ENCODE measurements at places on chromosomes 1 and 21.

DNA sequence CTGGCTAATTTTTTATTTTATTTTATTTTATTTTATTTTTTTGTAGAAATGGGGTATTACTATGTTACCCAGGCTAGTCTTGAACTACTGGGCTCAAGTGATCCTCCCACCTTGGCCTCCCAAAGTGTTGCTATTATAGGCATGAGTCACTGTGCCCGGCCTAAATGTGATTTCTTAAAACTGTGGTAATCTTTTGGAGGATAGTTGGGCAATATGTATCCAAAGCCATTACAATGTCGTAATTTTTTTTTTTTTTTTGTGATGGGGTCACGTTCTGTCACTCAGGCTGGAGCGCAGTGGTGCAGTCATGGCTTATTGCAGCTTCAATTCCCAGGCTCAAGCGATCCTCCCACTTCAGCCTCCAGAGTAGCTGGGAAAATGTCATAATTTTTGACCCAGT, 14.2 kb downstream of the ETV3L start:
- no peak for DNase-seq

DNA sequence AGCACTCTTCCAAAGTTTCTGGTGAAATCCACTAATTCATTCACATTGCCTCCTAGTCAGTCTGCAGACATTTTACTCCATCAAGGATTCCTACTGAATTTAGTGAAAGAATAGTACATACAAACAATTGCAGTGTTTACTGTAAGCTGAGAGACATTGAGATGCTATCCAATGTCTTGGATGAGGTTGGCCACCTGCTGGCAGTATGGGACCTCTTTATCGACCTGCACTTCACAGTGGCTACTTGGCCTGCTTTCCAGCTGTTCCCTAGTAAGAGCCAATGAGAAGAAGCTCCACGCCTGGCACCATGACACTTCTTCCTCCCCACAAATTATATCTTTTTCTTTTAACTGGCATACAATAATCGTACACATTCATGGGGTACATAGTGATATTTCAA, 51.5 kb upstream of the LRIF1 start:
- no peak for DNase-seq

DNA sequence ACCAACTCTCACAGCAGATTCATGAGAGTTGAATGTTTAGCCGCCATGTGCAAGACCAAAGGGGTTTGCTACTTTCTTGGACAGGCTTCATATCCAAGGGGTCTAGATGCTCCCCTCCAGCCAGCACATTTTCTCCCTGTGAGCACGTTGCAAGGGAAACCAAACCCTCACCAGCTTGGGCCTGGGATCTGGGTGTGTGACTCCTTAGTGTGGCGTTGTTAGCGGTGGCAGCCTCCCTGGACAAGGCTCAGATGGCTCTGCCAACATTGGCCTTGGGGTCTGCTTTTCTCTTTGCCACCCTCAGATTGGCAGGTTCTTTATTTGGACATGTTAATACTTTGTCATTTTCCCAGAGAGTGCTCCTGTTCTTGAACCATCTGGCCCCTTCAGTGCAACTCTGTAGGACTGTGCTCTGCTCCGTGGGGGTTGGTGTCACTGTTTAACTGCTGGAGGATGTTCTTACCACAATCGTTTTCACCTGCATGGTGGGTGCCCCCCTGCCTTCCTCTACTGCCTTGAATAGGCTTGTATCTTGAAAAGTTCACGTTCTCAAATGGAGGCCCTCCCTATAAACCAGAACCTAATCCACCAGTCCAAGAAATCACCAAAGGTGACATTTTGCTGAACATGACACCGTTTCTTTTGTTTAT, 13.4 kb downstream of the ABCG1 start:
- DNase-seq = no peak

DNA sequence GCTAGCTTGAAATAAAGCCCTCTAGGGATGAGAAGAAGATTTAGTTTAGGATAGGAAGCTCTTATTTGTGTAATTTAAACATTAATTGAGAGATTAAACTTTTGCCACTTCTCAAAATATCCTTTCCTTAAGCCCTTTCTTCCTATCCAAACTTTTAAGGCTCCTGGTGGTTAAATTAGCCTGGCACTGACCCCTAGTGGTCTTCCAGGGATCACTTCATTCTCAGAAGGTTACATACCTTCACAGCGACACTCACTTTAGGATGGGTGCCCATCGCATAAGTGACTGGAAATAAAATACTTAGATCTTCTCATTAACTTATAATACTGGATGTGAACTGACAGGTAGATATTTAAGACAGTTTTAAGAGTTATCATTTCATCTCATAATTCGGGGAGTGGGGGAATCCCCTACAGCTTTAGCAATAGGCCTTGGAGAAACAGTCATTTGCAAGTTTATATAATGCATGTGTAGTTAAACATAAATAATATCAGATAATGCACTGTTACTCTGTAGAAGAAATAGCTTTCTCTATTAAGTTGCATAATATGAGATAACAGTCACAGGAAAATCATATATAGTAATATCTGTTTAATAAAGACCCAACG, 7.4 kb downstream of the LHX9 start:
- no peak for DNase-seq

GRCh38 chr1:33430692-33431593, at the start of gene PHC2:
Gene PHC2, minus strand, starts transcription at chr1:33431095. Its CDS starts 55,556 bp downstream, at chr1:33375539.
- DNase-seq = peak; percentile 97

DNA sequence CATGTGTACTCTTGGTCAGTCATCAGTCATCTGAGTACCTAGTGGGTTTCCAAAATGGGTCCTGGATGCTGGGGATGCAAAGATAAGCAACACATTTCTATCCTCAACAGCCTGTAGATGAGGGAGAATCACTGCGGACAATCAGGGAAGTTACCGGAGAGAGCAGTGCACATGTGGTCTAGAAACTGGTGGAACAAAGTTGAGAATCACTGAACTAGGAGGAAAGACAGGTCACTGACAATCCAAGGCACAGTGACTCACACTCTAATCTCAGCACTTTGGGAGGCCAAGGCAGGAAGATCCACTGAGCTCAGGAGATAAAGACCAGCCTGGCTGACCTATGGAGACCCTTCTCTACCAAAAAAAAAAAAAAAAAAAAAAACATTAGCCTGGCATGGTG, 31.4 kb upstream of the LGALS8 start:
- DNase-seq = no peak

DNA sequence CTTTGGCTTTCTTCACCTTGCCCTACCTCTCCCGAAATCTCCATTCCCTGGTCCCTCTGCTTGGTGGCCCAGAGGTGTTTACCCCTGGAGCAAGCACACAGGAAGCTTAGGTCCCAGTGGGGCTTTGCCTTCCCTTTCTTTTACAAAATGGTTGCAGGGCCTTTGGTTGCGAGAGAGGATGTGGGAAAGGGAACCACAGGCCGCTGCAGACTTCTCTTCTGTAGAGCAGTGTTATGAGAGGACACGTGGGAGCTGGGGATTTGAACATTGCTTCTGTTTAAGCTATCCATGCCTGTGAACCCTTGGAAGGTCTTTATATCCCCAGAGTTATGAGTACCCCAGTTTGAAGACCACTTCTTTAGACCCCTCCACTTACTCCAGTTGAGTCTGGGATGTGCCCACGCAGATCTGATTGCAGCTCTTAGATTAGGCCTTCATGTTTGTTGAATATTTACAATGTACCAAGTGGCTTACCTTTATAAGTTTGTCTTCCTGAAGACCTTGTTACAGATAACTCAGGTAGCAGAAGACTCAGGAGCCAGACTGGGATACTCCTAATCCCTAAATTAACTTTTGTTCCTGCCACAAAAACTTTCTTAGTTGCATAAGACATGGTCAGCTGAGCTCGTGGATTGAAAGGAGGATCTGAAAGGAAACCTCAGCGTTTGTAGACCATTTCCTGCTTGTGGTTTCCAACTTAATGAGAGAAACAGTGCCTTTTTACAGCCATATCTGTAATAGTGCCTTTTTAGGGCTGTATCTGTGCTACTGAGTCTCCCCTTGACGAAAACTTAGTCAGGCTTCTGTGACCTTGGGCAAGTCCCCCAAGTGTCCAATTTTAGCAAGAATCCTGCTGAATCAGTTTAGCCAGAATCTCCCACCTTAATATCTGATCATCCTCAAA, 21.9 kb upstream of the IVNS1ABP start:
- DNase-seq = no peak

- no peak for DNase-seq
Measured at GRCh38 chr1:244065063-244065793, 14.1 kb downstream of the ZBTB18 start.

GRCh38 chr21:44993321-44994046, 53.7 kb downstream of the SLX9 start:
- DNase-seq = no peak

DNA sequence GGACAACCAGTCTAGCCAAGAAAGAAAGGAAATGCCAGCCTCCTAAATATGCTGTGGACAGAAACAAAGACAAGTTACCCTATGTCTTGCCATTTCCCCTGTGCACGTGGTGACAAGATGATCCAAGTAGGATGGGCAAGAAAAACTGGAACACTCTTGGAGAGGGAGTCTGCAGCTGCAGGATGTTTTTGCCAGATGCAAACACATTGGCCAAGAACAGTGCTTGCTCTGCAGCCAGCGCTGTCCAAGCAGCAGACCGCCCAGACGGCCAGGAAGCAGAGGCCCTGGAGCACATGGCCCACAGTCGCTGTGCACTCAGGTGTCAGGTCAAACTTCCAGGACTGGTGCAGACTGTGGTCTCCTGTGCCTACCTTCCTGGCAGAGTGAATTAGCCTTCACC, 189.3 kb downstream of the SLC35F3 start:
- no peak for DNase-seq

DNA sequence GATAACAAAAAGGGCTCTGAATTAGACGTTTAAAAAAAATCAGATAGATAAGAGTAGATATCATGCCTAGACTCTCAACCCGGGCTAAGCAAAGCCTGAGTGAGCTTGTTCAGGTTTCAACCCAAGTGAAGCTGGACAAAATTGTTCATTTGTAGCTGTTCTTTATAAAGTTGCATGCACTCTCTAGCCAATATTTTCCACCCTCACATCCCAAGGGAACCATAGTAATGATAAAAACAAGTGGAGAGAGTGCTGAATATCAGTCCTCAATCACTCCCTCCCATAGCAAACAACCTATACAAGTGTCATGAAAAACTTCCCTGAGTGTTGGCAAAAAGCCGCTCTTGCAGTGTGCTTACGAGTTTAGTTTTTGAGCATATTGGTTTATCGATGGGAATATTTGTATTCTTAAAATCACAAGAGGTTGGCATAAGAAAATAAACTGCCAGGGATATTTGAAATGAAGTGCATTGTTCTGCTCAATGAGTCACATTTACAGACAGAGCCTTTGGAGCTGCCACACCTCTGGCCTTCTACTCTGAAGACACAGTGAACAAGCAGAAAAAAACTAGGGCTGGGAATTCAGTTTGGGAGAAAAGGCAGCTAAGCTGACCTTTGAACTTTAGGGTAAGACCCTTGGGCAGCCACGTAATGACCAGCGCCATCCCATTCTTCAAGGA, 2.2 kb upstream of the CLCA2 start:
- no peak for DNase-seq

GRCh38 chr1:158996998-158997397, 12.7 kb upstream of the IFI16 start:
- no peak for DNase-seq

- DNase-seq = no peak
Measured at GRCh38 chr1:151311589-151312331, 15.5 kb downstream of the PI4KB start.

DNA sequence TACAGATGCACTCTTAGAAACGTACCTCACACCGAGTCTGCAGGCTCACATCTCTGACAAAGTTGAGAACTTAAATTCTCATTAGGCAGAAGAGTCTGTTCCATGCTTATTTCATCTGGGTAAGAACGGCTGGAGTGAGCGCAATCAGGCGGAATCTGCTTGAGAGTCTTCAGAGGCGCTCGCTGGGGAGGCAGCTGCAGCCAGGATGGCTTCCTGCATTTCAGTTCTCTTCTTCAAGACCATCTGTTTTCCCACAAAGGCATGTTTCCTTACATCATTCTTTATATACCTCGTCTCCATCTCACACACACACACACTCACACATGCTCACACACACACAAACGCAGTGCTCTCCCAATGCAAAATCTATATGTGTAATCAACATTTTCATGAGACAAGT, 497.1 kb downstream of the AJAP1 start:
- no peak for DNase-seq

DNA sequence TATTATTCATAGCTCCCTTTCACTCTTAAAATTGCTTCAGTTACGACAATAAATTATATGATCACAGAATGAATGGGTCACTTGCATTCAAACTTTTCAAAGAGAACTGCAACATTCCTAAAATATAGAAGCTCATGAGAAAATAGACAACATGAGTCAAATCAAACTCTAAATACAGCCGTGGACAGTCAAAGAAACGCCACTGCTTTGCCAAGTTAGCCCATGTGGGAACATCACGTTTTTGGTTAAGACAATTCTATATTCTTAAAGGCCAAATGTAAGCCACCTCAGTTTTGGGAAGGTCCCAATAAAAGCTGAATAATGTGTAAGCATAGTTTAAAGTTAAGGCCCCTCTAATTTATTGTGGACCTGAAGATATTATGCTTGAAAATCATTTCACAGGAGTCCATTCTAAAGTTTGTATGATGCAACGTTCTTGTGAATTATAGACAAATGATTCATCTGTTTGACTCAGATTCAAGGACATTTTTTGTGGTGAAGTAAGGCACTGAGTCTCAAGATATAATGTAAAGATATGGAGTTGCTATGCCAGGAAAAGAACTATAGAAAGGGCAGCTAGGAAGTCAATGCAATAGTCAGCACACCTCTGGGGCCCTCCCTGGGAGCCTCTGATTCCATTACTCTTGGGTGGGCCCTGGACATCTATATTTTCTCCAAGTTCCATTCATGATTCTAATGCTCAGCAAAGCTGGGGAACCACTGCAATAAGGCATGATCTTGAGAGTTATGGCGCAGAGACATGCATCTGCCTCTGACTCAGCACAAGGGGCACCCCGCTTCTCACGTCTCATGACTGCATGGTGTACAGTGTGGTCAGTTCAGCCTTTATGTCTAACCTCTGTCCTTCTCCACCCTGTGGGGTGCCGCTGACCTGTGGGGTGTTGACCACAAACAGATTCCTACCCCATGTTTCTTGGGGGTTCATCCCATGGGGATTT, 33.9 kb downstream of the ETS2 start:
- DNase-seq = no peak

DNA sequence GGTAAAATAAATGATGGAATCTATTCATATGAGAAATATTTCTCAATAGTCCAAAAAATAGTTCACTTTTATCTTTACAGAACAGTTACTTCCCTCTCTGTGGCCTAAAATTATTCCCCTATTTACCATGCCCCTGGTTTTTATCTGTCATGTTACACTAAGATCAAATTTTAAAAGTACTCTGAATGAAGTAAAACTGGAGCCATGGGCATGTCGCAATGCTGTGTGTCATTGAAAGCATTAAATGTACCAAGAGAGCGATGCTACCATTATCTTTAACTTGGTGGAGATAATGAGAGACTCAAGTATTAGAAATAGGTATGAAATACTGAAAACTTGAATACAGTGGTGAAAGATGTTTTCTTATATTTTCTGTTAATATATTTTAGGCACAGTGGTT, 146.2 kb downstream of the KCNT2 start:
- DNase-seq = no peak

Measured in progenitor cell of endocrine pancreas (in vitro differentiated cells).